ENCODE measurements at places on chromosomes 3 and 15. TPM values are rescaled to one million over a fixed set of nuclear protein-coding genes. Genes with fewer than 3 reads are reported as not detected.

Gene CLSTN2
- under 0.01 TPM for total RNA-seq

Gene CHRD
- total RNA-seq, result 0.29 TPM

Gene ITGA11
- total RNA-seq, result 57.8 TPM

Gene MAP1A
- total RNA-seq, result 39.2 TPM

Gene VEPH1
- total RNA-seq, result 131 TPM

Gene ACKR4
- total RNA-seq, result 3.4 TPM

Gene LSAMP
- total RNA-seq, result under 0.01 TPM

Gene GHSR
- total RNA-seq, result not detected

Data from placental pericyte (primary cell).